ENCODE measurements at places on chromosomes 6 and 20.

GRCh38 chr20:49541733-49542513 is 26.0 kb downstream of the PTGIS start:
- DNase-seq, result peak; percentile 47

- DNase-seq, result no peak
Observed at GRCh38 chr6:37838219-37838921, 18.8 kb downstream of the ZFAND3 start.

DNA sequence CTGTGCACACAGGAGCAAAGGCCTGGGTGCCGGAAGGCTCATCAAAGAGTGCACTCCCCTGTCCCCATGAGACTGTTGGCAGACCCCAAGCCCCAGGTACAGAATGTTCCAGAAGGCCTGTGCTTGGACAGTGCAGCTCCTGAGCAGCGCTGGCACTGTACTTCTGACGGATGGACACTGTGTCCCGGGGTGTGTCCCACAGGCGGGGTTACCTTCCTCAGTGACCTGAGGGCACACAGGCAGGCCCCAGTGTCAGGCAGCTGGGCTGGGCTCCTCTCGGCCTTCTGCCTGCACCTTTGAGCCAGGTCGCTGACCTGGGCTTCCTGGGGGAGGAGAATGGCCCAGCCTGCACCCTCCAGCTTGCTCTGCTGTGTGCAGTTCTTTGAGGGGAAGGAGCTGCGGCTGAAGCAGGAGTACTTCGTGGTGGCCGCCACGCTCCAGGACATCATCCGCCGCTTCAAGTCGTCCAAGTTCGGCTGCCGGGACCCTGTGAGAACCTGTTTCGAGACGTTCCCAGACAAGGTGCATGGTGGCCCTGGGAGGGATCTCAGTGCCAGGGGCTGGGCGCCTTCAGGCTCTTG is 30.1 kb downstream of the PYGB start:
- no peak for DNase-seq

GRCh38 chr20:57230247-57230646 is 36.2 kb downstream of the BMP7 start:
- no peak for DNase-seq

DNA sequence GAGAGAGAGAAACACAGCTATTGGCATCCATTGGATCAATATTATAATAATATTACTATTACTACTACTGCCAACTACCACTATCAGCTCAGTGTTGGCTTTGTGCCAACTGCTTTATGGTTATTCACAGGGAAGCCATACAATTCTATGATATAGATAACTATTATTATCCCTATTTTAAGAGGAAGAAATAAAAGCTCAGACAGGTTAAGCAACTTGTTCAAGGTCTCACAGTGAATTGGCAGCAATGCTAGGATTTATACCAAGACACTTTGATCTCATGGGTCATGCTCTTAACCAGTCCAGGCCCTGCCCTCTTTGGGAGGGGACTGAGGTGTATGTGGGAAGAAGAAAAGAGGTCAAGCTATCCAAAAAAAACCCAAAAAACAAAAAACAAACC is 82.0 kb upstream of the TRAF3IP2 start:
- no peak for DNase-seq

- no peak for DNase-seq
Observed at GRCh38 chr6:109373331-109373730, 8.9 kb downstream of the CD164 start.

- DNase-seq, result no peak
Observed at GRCh38 chr6:154382740-154383139, 26.1 kb upstream of the IPCEF1 start.

DNA sequence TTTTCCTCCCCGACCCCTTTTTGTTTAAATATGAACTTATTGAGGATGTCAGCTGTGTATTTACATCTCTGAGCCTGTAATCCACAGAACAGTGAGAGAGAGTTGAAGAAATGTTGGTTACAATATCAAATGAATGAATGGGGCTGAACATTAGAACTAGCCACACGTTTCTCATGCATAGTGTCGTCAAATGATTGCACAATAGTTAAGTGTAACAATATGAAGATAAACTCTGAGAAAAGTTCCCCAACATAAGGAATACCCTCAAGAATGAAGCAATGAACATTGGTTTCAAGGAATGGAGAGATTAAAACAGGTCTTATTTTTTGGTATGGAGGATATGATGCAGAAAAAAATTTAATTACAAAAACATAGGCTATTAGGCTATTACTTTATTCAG is 100.5 kb upstream of the DTNBP1 start:
- DNase-seq, result no peak

DNA sequence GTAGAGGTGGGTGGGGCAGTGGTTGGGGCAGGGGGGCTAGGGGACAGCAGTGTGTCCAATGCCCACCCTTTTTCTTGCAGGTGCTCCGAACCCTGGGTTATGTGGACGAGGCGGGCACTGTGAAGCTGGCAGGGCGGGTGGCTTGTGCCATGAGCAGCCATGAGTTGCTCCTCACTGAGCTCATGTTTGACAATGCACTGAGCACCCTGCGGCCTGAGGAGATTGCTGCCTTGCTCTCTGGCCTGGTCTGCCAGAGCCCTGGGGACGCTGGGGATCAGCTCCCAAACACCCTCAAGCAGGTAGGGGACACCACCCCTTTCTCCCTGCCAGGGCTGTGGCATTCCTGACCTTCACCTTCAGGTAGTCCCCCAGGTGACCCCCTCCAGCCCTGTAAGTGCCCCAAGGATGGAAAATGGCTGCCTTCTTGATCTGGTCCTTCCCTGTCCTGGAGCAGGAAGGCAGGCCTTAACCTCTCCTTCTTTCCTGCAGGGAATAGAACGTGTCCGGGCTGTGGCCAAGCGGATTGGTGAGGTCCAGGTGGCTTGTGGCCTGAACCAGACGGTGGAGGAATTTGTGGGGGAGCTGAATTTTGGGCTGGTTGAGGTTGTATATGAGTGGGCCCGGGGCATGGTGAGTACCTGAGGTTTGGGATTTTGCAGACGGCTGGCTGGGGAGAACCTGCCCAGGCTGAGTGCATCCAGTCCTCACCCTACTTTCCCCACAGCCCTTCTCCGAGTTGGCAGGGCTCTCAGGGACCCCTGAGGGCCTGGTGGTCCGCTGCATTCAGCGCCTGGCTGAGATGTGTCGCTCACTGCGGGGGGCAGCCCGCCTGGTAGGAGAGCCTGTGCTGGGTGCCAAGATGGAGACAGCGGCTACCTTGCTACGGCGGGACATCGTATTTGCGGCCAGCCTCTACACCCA is 2.9 kb downstream of the DXO start:
- DNase-seq, result no peak

DNA sequence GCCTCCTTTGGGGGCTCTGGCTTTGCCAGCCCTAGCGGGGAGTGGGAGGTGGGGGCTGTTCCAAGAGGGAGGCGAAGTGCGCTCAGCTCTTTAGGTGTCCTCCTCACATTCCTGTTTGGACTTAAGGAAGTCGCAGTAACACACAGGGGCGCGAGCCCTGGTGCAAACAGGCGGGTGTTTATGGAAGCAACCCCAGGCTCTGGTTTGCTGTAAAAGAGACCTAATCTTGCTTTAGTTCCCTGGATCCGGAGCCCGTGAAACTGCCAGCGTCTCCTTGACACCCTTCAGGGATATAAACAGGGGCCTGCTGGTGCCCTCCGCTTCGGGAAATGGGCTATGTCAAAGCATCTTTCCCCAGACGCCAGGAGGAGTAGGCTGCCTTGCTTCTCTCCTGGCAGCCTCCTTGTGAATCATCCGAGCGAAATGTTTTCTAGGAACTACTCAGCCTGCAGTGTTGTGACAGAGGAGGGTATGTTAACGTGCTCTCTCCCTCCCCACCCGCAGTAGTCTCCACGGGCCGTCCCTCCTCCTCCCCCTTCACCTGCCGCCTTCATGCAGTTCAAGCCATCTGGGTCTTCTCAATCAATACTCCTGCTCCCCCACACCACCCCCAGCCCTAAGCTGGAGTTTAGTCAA is 168.0 kb upstream of the LRFN2 start:
- DNase-seq, result peak; percentile 32

GRCh38 chr6:41039060-41039998 is at the start of gene UNC5CL:
Gene UNC5CL (minus strand): TSS chr6:41039221. CDS start chr6:41035074, 4,147 bp downstream.
- DNase-seq, result peak; percentile 20

DNA sequence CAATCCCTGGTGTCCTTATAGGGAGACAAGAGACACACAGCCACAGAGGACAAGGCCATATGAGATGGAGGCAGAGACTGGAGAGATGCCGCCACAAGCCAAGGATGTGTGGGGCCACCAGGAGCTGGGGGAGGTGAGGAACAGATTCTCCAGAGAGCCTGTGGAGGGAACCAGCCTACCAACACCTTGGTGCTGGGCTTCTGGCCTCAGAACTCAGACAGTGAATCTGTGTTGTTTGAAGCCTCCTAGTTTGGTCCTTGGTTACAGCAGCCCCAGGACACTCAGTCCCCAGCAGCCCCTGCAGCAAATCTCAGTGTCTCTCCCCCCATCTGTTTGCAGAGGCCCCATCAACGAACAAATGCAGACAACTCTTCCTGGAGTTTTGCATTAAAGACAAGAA is 73.2 kb upstream of the BHLHE23 start:
- no peak for DNase-seq

- DNase-seq, result no peak
Observed at GRCh38 chr6:135176464-135176863, 4.6 kb upstream of the MYB start.

DNA sequence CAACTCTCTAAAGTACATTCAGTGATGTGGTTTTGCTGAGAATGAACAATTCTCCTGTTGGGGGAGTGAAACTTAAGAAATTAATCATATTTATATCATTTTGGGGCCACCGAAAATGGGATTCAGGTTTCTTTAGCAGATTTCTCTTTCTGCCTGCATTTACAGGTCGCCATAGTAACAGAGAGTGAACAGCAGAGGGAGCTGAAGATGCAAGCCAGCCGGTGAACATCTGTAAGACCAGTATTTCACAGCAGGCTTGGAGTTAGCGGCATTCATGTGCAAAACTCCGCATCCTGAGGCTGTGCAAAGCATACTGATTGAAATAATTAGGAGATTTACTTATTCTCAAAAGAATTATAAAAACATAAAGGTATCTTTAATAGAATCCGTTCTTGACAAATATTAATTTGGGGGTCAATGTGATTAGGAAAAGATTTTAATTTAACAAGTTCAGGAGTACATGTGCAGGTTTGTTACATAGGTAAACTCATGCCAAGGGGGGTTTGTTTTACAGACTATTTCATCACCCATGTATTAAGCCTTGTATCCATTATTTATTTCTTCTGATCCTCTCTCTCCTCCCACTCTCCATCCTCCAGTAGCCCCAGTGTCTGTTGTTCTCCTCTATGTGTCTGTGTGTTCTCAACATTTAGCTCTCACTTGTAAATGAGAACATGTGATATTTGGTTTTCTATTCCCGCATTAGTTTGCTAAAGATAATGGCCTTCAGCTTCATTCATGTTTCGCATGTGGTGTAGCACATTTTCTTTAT is 17.8 kb upstream of the HSF2 start:
- DNase-seq, result peak; percentile 74

DNA sequence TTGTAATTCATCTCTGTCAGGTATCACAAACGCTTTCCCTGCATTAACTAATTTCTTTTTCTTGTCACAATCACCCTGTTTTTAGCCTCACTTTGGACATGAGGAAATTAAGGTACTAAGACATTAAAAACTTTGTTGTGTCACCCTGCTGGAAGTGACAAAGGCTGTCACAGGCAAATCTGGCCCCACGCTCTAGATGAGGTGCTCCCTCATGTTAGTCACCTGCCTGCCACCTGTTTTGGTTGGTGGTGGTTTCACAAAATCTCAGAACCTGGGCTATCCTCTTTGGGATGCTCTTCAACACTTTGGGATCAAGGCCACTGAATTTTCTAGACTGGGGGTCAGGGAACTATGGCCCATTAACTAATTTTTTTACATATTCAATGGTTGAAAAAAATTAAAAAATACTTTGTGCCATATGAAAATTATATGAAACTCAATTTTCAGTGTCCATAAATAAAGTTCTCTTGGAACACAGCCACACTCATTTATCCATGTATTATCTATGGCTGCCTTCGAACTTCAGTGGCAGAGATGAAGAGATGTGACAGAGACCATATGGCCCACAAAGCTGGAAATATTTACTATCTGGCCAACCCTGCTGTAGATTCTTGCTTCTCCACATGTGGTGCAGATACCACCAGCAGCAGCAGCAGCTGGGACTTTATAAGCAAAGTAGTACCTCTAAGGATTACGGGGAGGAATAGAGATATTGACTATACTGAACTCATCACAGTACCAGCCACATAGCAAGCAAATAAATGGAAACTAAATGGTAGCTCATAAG is 16.1 kb upstream of the TNFAIP3 start:
- DNase-seq, result no peak

DNA sequence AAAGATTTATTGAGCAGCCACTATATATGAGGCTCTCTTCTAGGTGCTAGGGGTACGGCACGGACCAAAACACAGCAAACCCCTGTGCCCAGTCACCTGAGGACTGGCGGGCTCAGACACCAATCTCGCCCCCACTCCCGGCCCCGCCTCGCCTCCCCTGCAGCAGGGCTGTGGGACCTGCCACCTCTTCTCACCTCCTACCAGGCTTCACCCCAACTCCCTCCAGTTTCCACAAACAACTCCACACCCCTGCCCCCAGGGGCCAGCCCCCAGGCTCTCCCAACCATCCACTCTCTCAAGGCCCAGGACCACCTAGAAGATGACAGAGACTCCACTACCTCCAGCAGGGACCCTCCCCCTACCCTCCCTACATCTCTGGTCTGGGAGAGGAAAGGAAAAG is 6.5 kb downstream of the TFEB start:
- no peak for DNase-seq

- DNase-seq, result no peak
Observed at GRCh38 chr6:78844899-78845298, 22.5 kb upstream of the IRAK1BP1 start.

GRCh38 chr6:148419430-148419829 is 76.8 kb downstream of the SASH1 start:
- no peak for DNase-seq

DNA sequence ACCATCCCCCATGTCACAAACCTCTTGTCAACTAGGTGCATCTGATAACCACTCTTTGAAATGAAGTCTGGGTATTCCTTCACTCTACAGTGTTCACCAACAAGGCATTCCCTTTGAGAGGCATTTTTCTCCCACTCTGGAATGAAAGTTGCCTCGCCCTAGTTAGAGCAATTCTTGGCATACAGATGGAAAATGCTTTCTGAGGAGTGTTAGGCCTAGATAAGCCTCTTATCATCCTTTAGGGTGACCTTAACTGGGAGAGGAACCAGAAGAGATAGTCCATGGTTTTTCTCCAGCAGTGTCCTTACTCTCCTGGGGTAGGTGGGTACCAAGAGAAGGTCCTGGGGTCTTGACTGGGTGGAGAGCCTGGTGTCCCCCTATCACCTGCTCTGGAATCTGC is 14.8 kb downstream of the CLIC5 start:
- DNase-seq, result no peak

- DNase-seq, result no peak
Observed at GRCh38 chr20:58969439-58969838, 11.6 kb upstream of the NELFCD start.

- no peak for DNase-seq
Observed at GRCh38 chr20:36633285-36633772, 12.7 kb downstream of the SLA2 start.

Measured in brain microvascular endothelial cell (primary cell).